Activated naive CD8-positive, alpha-beta T cell treated with anti-CD3 and anti-CD28 coated beads, Interleukin-2, amount 10 ng/mL, durations not matched to agents 7 days and 5 days (primary cell): ENCODE measurements at places on chromosomes 6 and 20. TPM values are rescaled to one million over a fixed set of nuclear protein-coding genes. Genes with fewer than 3 reads are reported as not detected.

DNA sequence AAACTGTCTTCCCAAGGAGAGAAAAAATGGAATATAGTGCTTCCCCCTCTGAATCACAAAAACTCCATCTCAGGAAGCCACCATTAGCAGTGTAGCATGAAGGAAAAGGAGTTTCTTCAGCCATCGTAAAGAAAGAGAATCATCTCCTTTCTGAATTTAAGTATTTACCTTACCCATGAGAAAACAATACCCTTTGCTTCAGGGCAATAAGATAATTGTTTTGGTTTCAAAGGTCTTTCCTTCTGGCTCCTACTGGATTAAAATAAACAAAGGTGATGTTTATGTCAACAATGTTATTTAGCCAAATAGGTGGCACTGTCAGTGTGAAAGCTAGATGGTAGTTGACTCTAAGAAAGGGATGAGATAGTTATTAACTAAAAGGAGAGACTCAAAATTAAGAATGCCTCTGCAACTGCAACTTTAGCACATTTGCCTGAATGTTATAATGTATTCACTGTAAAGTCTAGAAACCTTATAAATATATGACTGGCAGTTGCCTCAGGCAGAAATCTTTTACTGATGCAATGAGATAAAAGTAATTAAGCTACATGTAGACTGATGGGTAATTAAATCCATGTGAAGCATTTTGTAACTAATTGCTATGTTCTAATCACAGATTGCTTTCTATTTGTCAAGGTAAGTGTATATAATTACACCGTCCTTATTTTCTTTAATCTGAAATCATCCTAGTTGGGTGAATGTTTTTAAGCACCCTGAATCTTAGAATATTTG lies 399.0 kb downstream of the CDKAL1 start:
- no peak for DNase-seq
- H3K4me3 ChIP-seq, result no peak overlapping the region
- H3K27ac ChIP-seq, result no peak overlapping the region
- no peaks in the 10 kb centered on the region for H3K4me1 ChIP-seq

Gene GNMT
- 1.2 TPM for total RNA-seq

DNA sequence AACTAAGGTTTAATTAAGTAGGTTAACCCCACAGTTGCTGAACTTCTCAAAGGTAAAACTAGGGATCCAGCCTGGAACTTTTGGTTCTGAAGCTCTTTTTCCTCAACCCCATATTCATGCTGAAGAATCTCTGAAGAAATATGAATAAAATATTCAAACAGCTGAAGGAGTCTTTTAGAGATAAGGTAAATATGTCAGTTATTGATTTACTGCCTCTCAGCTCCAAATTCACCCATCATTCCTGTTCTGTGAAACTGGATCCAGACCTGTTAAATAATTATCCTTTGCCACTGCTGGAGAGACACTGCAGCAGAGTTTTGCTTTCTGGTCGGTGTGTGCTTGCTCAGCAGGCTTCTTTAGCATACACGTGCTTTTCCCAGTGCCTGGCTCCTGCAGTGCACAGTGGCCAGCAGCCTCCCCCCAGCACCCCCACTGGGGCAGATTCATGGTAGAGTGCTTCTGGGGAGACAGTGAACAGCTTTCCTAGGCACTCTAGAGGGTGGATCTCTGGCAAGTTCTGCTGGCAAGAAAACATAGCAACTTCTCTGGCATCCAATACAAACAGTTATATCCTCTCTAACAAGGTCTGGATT lies 62.0 kb upstream of the BCLAF1 start:
- H3K4me1 ChIP-seq, result no peaks in the 10 kb centered on the region
- peaks cover 20% of the 10 kb centered on the region for H3K27me3 ChIP-seq
- no peak for DNase-seq
- H3K27ac ChIP-seq, result no peak overlapping the region
- no peak overlapping the region for H3K4me3 ChIP-seq

- no peak for DNase-seq
- peaks cover 56% of the 10 kb centered on the region for H3K27me3 ChIP-seq
- no peak overlapping the region for H3K4me3 ChIP-seq
- peaks cover 8% of the 10 kb centered on the region for H3K4me1 ChIP-seq
- no peak overlapping the region for H3K27ac ChIP-seq
Observed at GRCh38 chr6:30136570-30137286, 788 bp downstream of the TRIM40 start.

DNA sequence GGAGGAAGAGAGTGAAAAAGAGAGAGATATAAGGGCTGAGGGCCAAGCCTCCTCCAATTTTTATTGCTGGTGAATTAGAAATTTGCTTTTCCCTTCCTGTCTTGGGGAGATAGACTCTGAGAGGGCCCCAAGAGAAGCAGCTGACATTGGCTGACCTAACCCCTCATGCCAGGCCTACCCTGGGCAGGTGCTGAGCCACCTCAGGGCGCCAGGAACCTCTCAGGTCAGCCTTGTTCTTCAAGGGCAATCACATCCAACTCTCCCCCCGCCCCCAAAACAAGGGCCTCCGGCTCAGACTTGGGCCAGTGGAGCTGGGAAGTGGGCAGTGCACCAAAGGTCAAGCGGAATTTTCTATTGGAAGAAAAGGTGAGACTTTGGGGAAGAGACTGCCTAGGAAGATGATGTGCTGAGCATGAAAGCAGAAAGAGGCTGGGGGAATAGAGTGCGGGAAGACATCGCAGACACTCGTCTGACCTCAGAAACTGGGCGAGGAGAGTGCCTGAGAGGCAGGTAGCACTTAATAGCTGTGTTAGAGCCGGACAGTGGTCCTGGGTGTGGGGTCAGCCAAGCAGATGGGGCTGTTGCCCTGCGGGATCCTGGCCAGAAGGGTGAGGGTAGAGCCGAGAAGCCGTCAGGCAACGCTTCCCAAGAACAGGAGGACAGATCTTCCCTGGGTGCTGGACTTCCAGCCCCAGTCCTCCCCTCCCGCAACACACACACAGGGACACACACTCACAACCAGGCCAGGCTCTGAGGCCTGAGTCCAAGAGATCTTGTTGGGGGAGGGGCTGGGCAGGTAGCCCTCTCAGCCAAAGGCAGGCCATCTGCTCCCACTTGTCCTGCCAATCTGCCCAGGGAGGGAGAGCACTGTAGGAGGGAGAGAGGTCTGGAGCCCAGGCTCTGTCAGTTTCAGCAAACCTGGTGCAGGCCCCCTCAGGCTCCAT lies 3.7 kb upstream of the FASTKD5 start:
- H3K4me3 ChIP-seq, result no peak overlapping the region
- H3K4me1 ChIP-seq, result peaks cover 7% of the 10 kb centered on the region
- no peak overlapping the region for H3K27ac ChIP-seq
- H3K27me3 ChIP-seq, result peaks cover 7% of the 10 kb centered on the region
- H3K36me3 ChIP-seq, result no peaks in the 10 kb centered on the region

DNA sequence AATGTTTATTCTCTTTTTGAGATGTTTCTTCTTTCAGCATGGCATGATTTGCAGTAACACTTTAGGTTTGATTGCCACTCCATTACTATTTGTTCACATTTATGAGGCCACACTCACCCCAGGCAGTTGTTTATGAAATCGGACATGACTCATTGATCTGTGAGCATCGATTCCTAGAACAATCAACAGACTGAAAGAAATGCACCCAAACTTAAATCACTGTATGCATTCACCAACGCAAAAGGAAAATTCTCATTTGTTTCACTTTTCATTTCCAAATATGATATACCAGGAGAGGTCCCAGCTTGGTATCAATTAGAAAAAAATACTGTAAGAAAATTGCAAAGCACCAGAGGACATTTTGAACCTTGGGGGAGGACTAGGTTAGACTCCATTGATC lies 5.4 kb upstream of the GJA10 start:
- no peak for DNase-seq
- H3K27ac ChIP-seq, result no peak overlapping the region
- peaks cover 36% of the 10 kb centered on the region for H3K27me3 ChIP-seq

- H3K36me3 ChIP-seq, result peaks cover 57% of the 10 kb centered on the region
- H3K4me1 ChIP-seq, result peaks cover 30% of the 10 kb centered on the region
- no peak overlapping the region for H3K27ac ChIP-seq
- no peak for DNase-seq
Observed at GRCh38 chr20:46063151-46063550, 26.6 kb downstream of the NCOA5 start.

Gene WFDC10A
- total RNA-seq, result not detected

DNA sequence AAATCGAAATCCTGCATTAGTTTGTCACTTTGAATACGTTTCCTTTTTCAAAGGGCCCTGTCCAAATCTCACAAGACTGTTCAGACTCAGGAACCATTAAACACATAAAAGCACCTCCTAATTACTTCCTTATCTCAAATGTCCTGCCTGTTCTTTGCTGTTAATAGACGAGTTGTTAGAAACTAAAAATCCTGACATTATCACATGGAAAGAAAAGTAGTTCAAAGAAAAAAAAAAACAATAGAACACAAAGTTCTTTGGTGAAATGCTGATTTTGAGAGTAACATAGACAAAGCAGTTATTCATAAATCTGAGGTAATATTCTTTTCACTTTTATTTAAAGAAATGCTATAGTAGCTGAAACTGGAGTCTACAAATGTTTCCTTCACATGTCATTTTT lies 12.1 kb upstream of the TAB2 start:
- H3K36me3 ChIP-seq, result peaks cover 5% of the 10 kb centered on the region
- DNase-seq, result no peak
- H3K27ac ChIP-seq, result no peak overlapping the region
- no peaks in the 10 kb centered on the region for H3K27me3 ChIP-seq

DNA sequence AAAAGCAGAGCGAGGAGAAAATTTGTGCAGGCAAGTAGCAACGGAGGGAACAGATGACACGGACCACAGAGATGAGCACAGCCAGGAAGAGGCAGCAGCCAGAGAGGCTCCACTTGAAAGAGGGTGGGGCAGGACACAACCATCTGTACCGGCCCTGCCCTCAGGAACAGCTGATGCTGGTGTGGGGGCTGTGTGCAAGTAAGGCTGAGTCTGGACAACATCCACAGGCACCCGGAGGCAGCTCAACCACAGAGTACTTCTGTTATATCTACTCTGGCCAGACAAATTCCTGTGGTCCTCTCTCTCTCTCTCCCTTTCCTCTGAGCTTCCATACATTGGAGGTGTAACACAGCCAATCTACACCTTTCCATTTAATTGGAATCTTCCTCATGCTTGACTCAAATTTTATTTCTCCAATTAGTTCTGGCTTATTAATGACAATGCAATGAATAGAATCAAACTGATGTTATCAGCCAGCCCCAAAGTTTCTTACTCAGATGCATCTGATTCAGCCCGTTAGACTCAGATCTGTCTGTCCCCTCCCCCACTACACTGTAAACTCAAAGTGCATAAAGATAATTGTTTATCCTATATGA lies 24.9 kb downstream of the KIF13A start:
- DNase-seq, result no peak
- H3K4me1 ChIP-seq, result peaks cover 2% of the 10 kb centered on the region
- peak overlapping the region; percentile 38 for H3K27ac ChIP-seq
- no peak overlapping the region for H3K4me3 ChIP-seq
- H3K36me3 ChIP-seq, result no peaks in the 10 kb centered on the region
- peaks cover 56% of the 10 kb centered on the region for H3K27me3 ChIP-seq

DNA sequence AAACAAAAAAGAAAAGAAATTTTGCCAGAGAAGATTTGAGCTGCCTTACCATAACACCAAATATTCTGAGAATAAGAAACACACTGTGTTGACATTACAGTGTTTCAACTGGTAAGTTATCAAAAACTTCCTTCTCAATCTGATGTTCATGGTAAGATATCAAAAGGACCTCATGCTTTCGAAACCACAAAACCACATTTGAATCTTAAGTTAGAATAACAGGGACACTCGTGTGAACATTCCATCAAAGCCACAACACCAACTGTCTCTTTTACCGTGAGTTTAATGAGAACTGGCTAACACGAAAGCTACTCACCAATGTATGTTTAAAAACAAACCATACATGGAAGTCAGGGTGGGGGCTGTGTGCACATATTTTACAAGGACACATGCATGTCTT lies 73.0 kb upstream of the OPRM1 start:
- H3K27me3 ChIP-seq, result no peaks in the 10 kb centered on the region
- H3K27ac ChIP-seq, result no peak overlapping the region
- peaks cover 4% of the 10 kb centered on the region for H3K4me1 ChIP-seq
- no peak for DNase-seq
- no peak overlapping the region for H3K4me3 ChIP-seq
- H3K36me3 ChIP-seq, result no peaks in the 10 kb centered on the region

GRCh38 chr20:47389867-47390347 lies 33.4 kb upstream of the ZMYND8 start:
- no peak overlapping the region for H3K4me3 ChIP-seq
- DNase-seq, result no peak
- peaks cover 14% of the 10 kb centered on the region for H3K4me1 ChIP-seq
- H3K36me3 ChIP-seq, result peaks cover 11% of the 10 kb centered on the region
- H3K27me3 ChIP-seq, result no peaks in the 10 kb centered on the region

Gene SNAP91
- not detected for total RNA-seq

DNA sequence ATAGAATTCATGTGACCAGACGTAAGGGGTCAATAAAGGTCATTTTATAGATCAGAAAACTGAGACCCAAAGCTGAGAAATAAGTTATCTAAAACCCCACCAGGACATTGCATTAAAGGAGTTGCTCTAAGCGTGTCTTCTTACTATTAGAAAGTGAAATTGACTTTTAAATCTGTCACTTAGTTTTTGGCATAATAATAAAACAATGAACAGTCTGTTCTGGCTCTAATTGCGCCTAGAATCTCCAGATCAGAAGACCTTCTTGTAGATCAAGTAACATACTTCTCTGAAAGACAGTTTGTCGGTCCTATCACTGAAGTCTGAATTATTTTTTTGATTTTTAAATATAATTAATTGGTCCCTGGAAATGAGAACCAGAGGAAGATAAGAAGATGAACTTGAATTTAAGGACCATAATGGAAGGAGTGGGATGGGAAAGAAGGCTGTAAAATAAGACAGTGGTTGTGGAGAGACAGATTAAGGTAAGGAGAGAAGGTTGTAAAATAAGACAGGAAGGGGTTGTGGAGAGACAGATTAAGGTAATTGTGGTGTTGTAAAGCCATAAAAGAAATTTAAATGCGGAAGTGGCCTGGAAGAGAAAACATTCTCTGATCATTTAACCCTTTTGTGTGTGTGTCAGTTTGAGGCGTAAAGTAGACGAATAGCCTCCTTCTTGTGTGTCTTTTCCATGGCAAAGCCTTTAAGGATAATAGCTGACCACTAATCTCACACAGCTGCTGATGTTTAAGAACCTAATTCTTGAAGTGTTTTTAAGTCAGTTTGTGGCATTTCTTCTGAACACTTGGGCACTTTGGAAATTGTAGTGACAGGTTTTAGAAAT lies 20.1 kb downstream of the TOP1 start:
- peaks cover 69% of the 10 kb centered on the region for H3K4me1 ChIP-seq
- peaks cover 26% of the 10 kb centered on the region for H3K36me3 ChIP-seq
- peak overlapping the region; percentile 96 for H3K27ac ChIP-seq
- peak overlapping the region; percentile 87 for H3K4me3 ChIP-seq
- H3K27me3 ChIP-seq, result no peaks in the 10 kb centered on the region
- no peak for DNase-seq
